Central memory CD8-positive, alpha-beta T cell (primary cell): ENCODE measurements at places on chromosomes 11 and 22.
A peak's percentile ranks its signal among the peaks of the same experiment; 100 is the strongest.

DNA sequence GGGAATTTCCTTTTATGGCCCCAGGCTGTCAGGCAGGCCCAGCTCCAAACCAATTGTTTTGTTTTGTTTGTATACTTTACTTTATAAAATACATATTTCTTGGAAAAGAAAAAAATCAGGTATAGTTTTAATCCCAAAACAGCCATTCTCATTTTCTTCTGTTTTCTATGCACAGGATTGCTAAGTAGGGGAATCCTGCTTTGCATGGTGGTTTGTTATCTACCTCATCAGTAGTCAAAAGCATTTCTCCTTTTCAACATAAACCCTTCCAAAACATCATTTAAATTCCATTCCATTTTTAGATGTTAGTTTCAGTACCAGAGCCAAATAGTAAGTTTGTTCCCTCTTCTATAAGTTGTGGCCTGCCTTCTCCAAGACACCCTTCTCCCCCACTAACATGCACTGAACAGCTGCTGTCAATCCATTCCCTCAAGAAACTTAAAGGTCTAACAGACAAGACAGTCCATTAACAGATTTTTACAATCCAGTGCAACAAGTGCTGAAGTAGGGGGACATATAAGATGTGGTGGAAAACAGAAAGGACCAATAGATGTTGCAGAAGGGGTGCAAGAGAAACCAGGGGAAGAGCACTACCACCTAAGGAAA lies 3.7 kb downstream of the ILK start:
- no peak for DNase-seq

- DNase-seq, result no peak
These were observed 139.4 kb downstream of the TEAD1 start for GRCh38 chr11:12813371-12814225.

GRCh38 chr11:87779276-87780067 lies 395.8 kb downstream of the RAB38 start:
- DNase-seq, result no peak

DNA sequence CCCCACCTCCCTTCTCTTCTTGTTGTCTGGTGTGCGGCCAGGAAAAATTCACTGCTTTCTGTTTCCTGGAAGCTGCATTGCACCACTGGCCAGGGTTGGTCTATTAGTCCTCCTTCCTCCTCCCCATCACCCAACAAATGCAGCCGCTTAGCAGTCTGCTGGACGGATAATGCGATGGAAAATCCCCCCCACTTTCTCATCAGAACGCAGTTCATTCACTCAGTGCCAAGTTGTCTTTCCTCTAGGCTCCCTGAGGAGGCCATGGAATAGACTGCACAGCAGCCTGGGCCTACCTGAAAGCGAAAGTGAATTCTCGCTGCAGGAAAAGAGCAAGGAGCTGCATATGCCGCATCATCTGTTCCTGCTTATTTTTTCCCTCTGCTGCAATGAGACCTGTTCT lies 513.6 kb downstream of the METTL15 start:
- no peak for DNase-seq

- no peak for DNase-seq
These were observed 219.1 kb upstream of the ARHGAP42 start for GRCh38 chr11:100467821-100468508.

DNA sequence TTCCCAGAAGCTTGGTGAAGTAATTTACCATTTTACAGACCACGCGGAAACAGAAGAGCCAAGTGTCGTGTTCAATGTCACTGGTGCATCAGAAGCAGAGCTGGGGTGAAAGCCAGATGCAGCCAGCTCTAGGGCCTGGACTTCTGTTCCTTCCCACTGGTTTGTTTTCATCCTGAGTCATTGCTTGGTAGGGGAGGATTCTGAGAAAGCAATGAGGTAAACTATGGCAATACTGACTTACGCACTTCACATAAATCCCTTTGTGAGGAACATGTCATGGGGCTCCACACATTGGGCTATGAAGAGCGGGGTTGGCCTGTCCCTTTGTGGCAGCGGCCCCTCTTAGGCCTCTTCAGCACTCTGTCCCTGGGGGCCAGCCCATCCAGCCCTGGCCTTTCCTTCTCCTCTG lies 52.4 kb upstream of the RBFOX2 start:
- no peak for DNase-seq

DNA sequence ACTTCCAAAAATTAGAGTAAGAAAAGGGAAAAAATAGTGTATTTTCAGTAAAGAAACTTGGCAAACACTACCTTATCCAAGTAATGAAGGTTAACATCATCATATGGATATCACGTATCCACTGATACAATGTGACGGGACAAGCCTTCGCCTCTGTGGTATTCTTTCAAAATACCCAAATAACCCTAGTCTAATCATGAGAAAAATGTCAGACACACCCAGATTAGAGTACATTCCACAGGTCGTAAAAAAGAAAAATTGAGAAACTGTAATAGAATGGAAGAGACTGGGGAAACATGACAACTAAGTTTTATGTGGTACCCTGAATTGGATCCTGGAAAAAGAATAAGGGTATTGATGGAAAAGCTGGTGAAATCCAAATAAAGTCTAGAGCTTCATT lies 48.9 kb downstream of the NARS2 start:
- DNase-seq, result no peak

GRCh38 chr22:49657974-49658590 lies 169.6 kb downstream of the BRD1 start:
- DNase-seq, result no peak

GRCh38 chr22:45585946-45586540 lies 83.4 kb downstream of the FBLN1 start:
- DNase-seq, result no peak

DNA sequence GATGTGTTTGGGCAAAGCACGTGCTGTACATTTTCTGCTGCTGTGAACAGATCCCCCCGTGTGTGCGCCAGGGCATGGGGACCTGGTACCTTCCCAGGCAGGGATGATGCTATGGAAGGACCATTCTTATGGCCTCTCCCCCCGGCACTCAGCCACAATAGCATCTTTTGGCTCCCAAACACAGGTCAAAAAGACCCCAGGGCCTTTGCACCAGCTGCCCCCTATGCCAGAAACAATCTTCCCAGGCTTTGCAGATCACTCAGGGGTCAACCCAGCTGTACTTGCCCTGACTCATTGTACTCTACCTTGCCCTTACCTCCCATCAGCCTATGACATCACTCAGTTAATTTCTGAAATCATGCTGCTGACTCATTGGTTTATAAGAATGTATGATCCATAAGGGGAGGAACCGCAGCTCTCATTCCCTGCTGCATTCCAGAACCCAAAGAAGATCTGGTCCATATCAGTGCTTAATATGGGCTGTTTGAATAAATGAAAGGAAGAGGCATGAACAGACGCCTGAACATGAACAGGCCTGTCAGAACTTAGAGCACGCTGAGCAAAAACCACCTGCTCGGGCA lies 100.7 kb downstream of the CELSR1 start:
- DNase-seq, result no peak

DNA sequence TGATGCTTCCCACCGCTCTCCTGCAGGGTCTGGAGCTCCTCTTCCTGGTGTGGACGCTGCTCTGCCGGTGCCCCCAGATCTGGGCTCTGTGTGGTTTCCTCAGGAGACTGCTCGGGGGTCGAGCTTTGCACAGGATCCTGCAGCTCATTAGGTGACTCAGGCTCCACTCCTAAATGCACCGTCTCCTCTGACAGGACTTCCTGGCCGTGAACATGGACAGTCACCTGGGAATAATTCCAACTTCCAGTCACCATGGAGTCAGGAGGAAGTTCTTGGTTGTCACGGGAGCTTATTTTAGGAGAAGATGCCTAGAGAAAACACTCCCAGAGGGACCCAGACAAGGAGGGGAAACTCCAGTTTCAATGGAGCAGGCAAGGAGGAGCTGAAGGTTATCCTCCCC lies 11.9 kb downstream of the ZNF202 start:
- DNase-seq, result no peak

DNA sequence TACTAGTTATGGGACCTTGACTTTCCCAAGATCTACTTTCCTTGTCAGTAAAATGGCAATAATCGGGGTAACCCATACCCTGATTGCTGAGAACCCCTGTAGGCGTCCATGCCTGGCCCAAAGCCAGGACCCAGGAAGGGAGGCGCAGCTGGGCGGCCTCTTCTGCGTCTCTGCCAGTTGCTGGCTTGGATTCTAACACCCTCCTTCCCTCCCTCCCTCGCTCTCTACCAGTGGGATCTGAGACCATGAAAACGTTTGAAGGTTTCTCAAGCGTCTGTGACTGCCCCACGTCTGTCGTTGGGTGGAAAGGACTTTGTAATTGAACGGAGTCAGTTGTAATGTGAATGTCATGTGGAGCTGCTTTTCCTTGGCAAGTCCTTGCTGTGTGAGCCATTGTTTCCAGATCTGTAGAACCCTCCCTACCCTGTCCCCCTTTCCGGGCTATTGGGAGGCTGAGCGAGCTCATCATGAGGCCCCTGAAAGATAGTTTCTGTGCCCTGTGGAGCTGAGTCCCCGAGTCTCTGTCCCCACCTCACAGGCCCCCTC lies 47.8 kb downstream of the PARVB start:
- DNase-seq, result no peak

DNA sequence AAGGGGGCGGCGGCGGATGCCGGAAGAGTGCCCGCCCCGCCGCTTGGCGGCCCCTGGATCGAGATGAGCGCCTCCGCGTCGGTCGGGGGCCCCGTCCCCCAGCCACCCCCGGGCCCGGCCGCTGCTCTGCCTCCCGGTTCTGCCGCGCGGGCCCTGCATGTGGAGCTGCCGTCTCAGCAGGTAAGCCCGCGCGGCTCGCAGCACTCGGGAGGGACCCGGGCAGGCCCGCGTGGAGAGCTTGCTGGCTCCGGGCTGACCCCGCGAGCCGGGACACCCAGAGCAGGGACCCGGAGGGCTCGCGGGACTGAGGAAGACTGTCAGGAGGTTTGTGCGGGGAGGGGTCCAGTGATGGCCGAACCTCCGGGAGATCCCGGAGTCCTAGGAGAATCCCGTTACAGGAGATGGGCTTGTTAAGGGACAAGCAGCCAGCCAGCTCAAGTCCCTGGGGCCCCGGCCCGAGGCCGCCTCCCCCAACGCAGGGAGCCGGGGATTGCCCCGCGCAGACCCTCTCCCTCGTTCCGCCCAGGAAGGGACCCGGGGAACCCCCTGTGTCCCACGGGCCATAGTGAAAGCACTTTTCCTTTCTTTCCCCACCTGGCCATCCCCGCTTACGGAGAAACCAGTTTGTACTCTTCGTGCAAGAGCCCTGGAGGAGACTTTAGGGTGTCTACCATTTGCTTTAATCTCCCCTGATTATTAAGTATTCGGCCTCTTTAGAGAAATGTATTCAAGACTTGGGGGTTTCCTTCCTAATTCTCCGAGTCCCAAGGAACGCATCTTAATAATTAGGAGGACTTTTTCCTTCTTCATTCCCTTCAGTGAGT lies 547 bp downstream of the UVRAG start:
- DNase-seq, result no peak

GRCh38 chr11:61756452-61757212 lies 4.2 kb downstream of the MYRF start:
- DNase-seq, result no peak

DNA sequence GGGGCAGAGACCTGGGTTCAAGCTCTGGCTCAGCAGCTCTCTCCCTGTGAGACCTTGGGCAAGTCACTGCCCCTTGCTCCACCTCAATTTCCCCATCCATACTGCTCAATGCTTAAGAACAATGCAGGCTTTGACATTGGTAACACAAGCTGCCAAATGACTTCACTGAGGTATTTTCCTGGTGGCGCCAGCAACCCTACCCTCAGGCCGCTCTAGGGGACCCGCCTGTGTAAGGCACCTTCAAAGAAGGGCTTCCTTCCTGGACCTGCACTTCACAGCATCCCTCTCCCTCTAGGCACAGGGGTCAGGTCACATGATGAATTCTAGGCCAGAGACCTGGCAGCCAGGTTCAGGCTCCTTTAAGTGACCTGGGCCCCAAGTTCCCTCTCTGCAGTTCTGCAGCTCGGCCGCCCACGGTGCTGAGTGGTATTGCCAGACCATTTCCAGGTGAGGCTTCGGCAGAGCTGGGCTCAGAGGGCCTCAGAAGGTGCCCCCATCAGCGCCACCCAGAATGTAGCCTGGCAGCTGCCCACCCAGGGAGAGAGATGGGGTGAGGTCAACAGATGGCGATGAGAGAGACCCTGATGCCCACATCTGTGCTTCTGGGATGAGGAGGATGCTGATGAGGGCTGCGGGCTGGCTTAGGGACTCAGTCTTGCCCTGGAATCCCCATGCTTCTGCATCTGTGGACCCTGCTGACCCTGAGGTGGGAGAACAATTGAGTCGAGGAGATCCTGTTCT lies 4.5 kb downstream of the WNT11 start:
- no peak for DNase-seq

DNA sequence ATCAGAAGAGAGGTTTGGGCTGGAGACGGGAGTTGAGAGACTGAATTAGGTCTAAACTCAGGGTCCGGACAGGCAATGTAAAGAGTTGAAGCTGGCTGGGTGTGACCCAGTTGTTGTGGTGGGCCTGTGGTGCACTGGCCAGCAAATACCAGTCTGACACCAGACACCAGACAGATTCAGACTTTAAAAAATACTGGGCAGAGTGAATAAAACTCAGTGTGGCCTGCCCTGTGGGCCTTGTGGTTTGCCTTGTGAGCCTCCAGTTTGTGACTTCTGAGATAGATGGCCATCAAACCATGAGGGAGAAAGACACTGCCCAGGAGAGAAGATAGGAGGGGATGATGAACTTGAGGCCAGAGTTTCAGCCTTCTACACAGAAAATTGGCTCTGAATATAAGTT lies 25.8 kb downstream of the RCN1 start:
- DNase-seq, result no peak

GRCh38 chr22:42878561-42879305 lies 21.7 kb upstream of the ARFGAP3 start:
- no peak for DNase-seq

DNA sequence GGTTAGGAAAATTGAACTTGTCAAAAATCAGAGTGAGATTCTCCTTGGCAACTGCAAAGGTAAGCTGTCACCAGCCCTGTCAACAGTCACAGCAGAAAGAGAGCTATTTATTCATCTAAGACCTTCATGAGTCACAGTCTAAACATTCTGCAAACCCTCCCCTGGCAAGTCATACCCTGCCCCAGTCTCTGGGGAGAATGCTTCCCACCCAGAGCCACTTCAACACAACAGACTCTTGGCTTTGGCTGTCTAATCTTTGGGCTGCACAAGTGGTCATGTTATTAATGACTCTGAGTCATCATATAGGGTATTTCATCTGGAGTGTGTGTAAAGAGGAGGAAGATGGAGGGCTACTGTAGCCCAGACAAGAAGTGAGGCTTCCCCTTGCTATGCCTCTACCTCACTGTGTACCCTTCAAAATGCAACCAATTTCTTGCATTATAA lies 153.4 kb downstream of the CCDC34 start:
- DNase-seq, result no peak

- DNase-seq, result peak; percentile 78
These were observed at the start of gene SIDT2 for GRCh38 chr11:117178210-117179034. Gene SIDT2 (plus strand): TSS chr11:117178743. CDS start chr11:117179264, 521 bp downstream.

DNA sequence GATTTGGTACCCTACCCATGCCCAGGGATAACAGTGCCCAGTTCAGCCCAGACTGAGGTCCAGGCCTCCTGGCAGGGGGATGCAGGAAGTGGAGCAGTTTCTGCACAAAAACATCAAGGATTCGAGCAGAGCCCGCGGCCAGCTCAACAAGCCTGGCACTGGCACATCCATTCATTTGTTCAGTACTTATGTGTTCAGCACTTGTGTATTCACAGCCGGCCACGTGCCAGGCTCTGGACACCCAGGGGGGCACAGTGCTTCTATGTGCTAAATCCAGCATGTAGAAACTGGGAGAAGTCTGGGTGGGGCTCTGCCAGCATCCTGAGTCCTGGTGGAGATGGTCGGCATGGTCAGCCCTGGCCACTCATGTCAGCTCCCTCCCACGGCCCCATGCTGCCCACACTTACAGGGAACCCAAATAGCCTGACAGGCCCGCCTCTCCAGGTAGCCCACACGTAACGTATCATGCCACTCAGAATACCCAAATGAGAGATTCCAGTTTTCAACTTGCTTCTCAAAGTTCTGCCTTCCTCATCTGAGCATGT lies 28.5 kb downstream of the LINC01488 start:
- no peak for DNase-seq

GRCh38 chr11:81497202-81497804 lies 1236.4 kb downstream of the FAM181B start:
- DNase-seq, result no peak
